ENCODE measurements at places on chromosomes 3 and 15.

DNA sequence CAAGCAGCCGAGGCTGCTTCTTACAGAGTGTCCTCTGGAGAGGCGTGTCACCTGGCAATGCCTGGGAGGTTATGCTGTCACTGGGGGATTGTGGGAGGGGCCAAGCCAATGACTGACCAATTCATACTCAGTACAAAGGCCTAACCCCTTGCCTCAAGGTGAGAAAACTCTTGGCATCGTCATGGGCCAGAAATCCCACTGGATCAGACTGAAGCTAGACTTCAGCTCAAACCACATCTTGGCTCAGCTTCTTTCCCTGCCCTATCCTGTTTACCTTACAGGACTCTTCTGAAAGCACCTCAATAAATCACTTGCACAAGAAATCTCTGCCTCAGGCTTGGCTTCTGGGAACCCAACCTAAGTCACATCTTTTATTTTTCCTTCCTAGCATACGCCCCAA is 9.5 kb downstream of the ANAPC13 start:
- no peak for DNase-seq

- no peak for DNase-seq
These were observed 13.4 kb downstream of the PML start for GRCh38 chr15:74007820-74008371.

DNA sequence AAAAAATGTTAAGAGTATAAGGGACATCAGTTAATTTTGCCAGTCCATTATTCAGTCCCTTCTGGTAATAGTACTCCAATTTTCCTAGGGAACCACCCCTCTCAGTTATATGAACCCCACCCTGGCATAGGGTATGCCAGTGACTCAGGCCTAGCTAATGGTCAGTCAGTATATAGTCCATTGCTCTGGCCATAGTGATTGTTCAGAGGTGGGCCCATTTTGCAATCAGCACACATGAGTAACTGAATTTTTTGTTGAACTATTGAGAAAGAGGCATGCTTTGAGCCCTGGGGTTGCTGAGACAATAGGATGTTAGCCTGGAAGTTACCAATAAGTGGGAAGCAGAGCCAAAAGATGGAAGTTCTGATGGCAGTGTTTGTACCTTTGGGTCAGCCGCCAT is 4.1 kb downstream of the LRCH3 start:
- DNase-seq = no peak

DNA sequence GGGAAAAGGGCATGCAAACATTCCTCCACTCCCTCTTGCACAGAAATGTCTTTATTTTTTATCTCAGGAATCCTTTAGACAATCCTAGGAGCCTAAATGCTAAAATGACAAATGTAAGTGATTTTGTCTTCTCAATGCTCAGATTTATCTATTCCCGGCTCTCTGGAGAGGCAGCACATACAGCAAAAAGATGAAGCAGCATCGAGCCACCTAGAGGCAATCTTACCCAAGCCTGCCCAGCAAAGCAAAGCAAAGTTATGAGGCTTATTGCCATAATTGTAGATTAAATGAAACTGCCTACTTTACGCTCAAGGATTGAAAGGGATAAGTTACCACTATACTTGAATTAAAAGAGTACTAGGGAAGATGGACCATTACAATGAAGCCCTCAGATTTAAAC is 750.4 kb upstream of the NR2F2 start:
- no peak for DNase-seq

- no peak for DNase-seq
These were observed 11.5 kb downstream of the ACKR2 start for GRCh38 chr3:42820746-42821051.
